Chondrocyte (in vitro differentiated cells): ENCODE measurements at places on chromosomes 7 and 10. TPM values are rescaled to one million over a fixed set of nuclear protein-coding genes. Genes with fewer than 3 reads are reported as not detected.

Gene UTF1
- not detected in 3 replicates for total RNA-seq

Gene LRMDA
- 0.34 to 3.5 TPM (median 2.8 TPM) in 3 replicates for total RNA-seq

Gene CHST12
- total RNA-seq, result 20.7 to 31.5 TPM (median 22.4 TPM) in 3 replicates

DNA sequence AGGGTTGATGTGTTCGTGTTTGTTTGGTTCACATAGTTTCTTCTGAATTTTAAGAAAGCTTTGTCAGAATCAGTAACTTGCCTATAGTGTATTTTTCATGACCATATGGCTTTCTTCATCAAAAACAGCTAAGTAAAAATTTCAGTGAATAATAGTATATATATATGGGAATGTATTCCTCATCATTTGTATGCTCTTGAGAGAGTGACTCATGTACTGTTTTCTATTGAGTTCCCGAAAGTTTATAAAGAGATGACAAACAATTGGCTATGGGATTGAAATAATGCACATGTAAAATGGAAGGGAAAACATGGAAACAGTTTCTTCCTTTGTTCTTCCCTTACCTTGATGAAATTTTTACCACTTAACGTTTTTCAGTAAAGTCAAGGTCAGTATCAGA, 56.4 kb downstream of the KAT6B start:
- H3K4me3 ChIP-seq, result no peak overlapping the region
- H3K36me3 ChIP-seq, result no peaks in the 10 kb centered on the region
- peaks cover 38% of the 10 kb centered on the region for H3K4me1 ChIP-seq
- H3K27ac ChIP-seq, result no peak overlapping the region
- H3K27me3 ChIP-seq, result no peaks in the 10 kb centered on the region

- H3K36me3 ChIP-seq, result no peaks in the 10 kb centered on the region
- no peaks in the 10 kb centered on the region for H3K27me3 ChIP-seq
- DNase-seq, result no peak
- H3K27ac ChIP-seq, result no peak overlapping the region
- peaks cover 16% of the 10 kb centered on the region for H3K4me1 ChIP-seq
These were observed 506.0 kb downstream of the AUTS2 start for GRCh38 chr7:70104243-70104642.
